ENCODE measurements at places on chromosomes 16 and 17. TPM values are rescaled to one million over a fixed set of nuclear protein-coding genes. Genes with fewer than 3 reads are reported as not detected.

The MAP2K6 gene
- total RNA-seq = 14.1 TPM

The COG1 gene
- total RNA-seq = 34.6 TPM

The ITGB4 gene
- 81.0 TPM for total RNA-seq

The HES7 gene
- total RNA-seq = not detected

The IL34 gene
- total RNA-seq = 16.6 TPM

The SRSF1 gene
- total RNA-seq = 151 TPM

The PSME3IP1 gene
- total RNA-seq = 64.1 TPM

The CACNG3 gene
- not detected for total RNA-seq

The ADCY9 gene
- 7.2 TPM for total RNA-seq

The CBX2 gene
- total RNA-seq = 2.0 TPM

The HBM gene
- not detected for total RNA-seq

The SPNS2 gene
- total RNA-seq = 6.6 TPM
